ENCODE measurements at places on chromosomes 2 and 18.
A peak's percentile ranks its signal among the peaks of the same experiment; 100 is the strongest.

GRCh38 chr2:17851731-17852585, 26.5 kb upstream of the KCNS3 start:
- no peak for ATAC-seq

GRCh38 chr18:34097312-34097711, 127.4 kb downstream of the NOL4 start:
- ATAC-seq, result no peak

- no peak for ATAC-seq
Measured at GRCh38 chr2:237955640-237956401, 11.0 kb upstream of the UBE2F start.

DNA sequence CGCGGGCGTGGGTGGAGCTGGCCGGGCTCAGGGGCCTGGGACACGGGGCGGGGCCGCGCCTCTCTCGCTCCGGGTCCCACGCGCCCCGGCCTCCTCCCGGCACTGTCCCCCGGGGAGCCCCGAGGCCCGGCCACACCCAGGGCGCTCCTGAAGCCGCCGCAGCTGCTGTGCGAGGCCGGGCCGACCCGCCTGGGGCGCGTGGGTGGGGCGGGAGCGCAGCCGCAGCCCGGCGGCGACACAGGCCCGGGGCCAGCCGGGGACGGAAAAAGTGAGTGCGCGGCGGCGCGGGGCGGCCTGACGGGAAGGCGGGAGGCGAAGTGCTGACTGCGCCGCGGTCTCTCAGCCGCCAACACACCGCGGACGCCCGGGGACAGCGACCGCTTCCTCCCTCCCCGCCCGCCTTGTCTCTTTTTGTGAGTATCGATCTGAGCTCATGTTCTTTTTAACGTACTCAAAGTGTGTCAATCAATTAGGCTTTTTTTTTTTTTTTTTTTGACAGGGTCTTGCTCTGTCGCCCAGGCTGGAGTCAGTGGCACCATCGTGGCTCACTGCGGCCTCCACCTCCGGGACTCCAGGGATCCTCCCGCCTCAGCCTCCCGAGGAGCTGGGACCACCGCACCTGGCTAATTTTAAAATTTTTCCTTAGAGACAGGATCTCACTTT, 14.5 kb downstream of the PDCD1 start:
- peak; percentile 85 for ATAC-seq

- ATAC-seq, result no peak
Measured at GRCh38 chr2:223488814-223489213, 113.3 kb downstream of the SCG2 start.

Measured in activated CD4-positive, CD25-positive, alpha-beta regulatory T cell treated with anti-CD3 and anti-CD28 coated beads, Interleukin-2, amount 50 U/mL, for 24 hours (primary cell).